ENCODE measurements at places on chromosomes 6 and 20. TPM values are rescaled to one million over a fixed set of nuclear protein-coding genes. Genes with fewer than 3 reads are reported as not detected.

The TRMT11 gene
- total RNA-seq = 51.2 TPM

DNA sequence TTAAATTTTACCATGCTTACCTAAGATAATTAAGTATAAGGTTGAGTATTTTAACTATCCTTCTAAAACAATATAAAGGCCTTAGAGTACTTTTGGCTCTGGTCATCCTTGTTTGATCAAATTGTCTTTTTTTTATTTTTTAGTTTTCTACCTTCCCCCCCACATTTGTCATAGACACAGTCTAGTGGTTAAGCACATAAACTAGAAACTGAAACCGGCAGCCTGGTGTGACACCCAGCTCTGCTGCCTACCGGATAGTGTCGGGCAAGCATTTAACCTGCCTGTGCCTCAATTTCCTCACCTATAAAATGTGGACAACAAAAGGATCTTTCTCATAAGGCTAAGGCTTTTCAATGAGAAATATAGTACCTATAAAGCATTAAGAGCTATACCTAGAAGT is 21.6 kb upstream of the TULP4 start:
- DNase-seq = no peak

- no peak for DNase-seq
Observed at GRCh38 chr20:51801823-51802123, 548 bp downstream of the SALL4 start.

- no peak for DNase-seq
Observed at GRCh38 chr20:13423472-13424173, 202.5 kb downstream of the ISM1 start.

DNA sequence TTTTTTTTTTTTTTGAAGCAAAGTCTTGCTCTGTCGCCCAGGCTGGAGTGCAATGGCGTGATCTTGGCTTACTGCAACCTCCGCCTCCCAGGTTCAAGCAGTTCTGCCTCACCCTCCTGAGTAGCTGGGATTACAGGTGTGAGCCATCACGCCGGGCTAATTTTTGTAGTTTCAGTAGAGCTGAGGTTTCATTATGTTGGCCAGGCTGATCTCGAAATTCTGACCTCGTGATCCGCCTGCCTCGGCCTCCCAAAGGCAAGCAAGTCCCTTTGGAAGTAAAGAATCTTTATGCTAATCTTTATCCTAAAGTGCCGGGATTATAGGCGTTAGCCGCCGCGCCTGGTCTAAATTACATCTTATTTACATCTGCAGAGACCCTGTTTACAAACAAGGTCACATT is 1.5 kb downstream of the PSMG4 start:
- no peak for DNase-seq

DNA sequence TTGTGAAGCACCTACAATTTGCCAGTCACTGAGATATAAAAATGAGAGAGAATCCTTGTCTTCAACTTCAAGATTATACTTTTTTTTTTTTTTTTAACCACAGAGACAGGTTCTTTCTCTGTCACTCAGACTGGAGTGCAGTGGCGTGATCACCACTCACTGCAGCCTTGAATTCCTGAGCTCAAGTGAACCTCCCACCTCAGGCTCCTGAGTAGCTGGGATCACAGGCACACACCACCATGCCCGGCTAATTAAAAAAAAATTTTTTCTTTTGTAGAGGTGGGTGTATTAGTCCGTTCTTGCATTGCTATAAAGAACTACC is 51.6 kb upstream of the PMEPA1 start:
- no peak for DNase-seq

DNA sequence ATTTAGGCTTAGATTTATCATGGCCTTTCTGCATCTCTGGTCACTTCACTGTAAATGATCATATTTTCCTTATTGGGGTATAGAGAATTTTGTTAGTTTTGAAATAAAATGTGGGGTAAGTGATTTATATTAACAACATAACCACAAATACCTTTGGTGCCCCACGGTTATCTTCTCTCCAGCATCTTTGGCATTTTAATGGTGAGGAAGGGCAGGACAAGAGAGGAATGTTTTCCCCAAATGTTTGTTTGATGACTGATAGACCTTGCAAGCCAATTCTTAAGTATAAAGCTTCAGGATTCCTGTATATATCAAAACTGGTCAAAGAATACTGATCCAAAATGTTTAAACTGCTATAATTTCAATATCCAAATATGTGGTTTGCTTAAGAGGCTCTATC is 171.6 kb upstream of the SMLR1 start:
- DNase-seq = no peak

The FAM209A gene
- total RNA-seq = 53.7 TPM

- DNase-seq = no peak
Observed at GRCh38 chr6:37607944-37608343, 89.7 kb downstream of the MDGA1 start.

- DNase-seq = no peak
Observed at GRCh38 chr6:85069577-85069976, 305.2 kb upstream of the TBX18 start.

GRCh38 chr20:16475225-16475624 is 98.0 kb downstream of the KIF16B start:
- no peak for DNase-seq

Measured in testis (tissue), 5 donors.